HS-5 (cell line): ENCODE measurements at places on chromosomes 3 and 15.
A peak's percentile ranks its signal among the peaks of the same experiment; 100 is the strongest.

GRCh38 chr3:151165226-151165625 lies 37.8 kb downstream of the GPR171 start:
- no peak for DNase-seq

GRCh38 chr3:162704238-162704637 lies 1207.6 kb downstream of the OTOL1 start:
- no peak for DNase-seq

DNA sequence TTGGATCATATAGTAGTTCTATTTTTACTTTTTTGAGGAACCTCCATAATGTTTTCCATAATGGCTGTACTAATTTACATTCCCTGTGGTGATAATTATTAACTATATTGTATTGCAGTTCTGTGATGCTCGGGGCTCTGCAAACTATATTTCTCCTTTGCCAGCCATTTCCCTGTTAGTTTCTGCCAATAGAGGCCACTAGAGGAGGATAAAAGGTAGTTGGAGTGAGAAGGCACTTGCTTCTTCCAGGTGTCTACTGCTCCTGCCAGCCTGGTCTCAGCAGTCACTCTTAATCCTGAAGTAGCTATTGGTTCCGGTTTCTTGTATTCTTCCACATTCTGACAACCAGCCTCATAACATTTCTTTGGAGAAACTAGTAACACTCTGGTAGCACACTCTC lies 233.9 kb upstream of the GBE1 start:
- no peak for DNase-seq

GRCh38 chr3:107904536-107905066 lies 186.2 kb downstream of the CD47 start:
- DNase-seq, result no peak

DNA sequence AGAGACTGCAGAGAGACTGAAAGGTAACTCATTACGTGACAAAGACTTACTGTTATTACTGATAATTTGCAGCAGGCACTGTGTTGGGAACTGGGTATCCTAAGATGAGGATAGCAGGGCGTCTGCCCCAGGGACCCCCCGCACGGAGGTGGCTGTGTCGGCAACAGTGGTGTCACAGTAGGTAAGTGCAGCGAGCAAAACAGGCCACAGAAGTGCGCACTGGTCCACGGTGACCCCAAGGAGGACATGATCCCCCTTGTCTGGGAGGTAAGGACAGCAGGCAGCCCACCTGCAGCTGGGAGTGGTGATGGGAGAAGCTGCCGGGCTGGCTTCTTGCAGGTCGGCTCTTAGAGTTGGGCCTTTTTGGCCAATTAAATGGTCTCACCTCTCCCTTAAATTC lies 82.9 kb downstream of the FAM43A start:
- DNase-seq, result no peak

- no peak for DNase-seq
Measured at GRCh38 chr3:140395134-140396075, 282.5 kb upstream of the TRIM42 start.

GRCh38 chr15:39789736-39790135 lies 7.1 kb upstream of the FSIP1 start:
- no peak for DNase-seq

- no peak for DNase-seq
Measured at GRCh38 chr3:11949351-11949750, 54.8 kb upstream of the SYN2 start.

DNA sequence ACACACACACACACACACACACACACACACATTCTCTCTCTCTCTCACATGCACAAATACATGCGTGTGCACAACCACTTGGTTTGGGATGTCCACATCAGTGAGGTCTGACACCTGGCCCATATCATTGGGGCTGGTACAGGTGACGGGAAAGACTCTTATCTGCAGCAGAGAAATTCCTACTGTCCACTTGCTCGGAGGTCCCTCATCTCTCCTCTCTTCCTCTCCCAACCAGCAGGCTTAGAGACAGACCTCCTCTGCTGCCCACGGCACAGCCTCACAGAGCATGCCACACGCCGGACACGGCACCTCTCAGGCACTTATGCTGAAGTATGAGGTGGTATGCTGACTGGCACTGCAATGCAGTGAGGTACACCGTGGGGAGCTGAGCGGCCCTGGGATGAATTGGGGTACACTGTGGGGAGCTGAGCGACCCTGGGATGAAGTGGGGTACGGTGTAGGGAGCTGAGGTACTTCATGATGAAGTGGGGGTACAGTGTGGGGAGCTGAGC lies 41.7 kb downstream of the MAGEF1 start:
- no peak for DNase-seq

- no peak for DNase-seq
Measured at GRCh38 chr3:173411375-173411973, 13.9 kb downstream of the NLGN1 start.

DNA sequence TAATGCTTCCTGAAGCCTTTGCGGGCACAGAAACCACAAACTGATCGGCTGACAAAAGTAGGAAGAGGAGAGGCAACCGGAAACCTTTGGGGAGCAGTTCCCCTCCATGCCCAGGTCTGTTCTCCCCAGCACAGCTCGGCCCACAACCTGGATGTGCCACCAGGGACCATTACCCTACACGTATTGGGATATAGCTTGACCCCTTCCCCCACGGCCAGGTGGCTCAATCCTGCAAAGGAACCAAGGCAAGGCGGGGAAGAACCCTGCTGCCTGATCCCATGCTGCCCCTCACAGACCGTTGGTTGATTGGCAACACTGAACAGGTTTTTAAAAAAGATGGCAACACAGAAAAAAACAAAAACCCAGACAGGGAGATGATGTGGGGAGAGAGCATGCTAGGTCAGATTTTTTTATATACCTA lies 19.7 kb upstream of the TCAIM start:
- no peak for DNase-seq

GRCh38 chr3:117788506-117788905 lies 1078.9 kb downstream of the TUSC7 start:
- no peak for DNase-seq

GRCh38 chr15:101294731-101295606 lies at the start of gene SNRPA1:
Gene SNRPA1 (minus strand): TSS chr15:101295248. CDS start chr15:101295178, 70 bp downstream.
- peak; percentile 61 for DNase-seq

GRCh38 chr3:111885578-111885977 lies 26.5 kb downstream of the PHLDB2 start:
- DNase-seq, result no peak

GRCh38 chr3:172749230-172749965 lies 1.1 kb upstream of the ECT2 start:
- peak; percentile 87 for DNase-seq

GRCh38 chr3:193716150-193716549 lies 123.1 kb downstream of the OPA1 start:
- no peak for DNase-seq
